ENCODE measurements at places on chromosomes 11 and 22. TPM values are rescaled to one million over a fixed set of nuclear protein-coding genes. Genes with fewer than 3 reads are reported as not detected.

UCP3 gene
- total RNA-seq: 2.8 TPM

UBQLN3 gene
- not detected for total RNA-seq

DNAJB7 gene
- not detected for total RNA-seq

OR8G1 gene
- not detected for total RNA-seq

DNA sequence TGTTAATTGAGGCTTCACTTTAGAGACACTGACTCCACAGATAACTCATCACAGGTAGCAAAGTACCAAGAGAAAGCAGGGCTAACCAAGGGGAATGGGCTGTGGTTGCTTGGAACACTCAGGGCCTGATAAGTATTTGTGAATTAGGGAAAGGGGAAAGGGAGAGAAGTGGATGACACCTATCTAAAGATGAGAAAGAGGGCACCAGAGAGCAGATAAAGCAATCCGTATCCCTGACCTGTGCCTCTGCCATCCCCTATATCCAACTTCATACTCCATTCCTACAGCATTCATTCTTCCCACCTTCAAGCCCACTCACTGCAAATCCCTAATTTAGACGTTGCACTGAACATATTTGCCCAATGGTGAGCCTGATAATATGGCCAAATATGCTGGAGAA, 43.0 kb upstream of the API5 start:
- H3K27ac ChIP-seq: no peak overlapping the region
- DNase-seq: no peak
- no peaks in the 10 kb centered on the region for H3K36me3 ChIP-seq
- no peaks in the 10 kb centered on the region for H3K27me3 ChIP-seq
- no peaks in the 10 kb centered on the region for H3K4me1 ChIP-seq

- H3K4me1 ChIP-seq: peaks cover 21% of the 10 kb centered on the region
- DNase-seq: no peak
- H3K4me3 ChIP-seq: no peak overlapping the region
- no peaks in the 10 kb centered on the region for H3K27me3 ChIP-seq
- H3K27ac ChIP-seq: no peak overlapping the region
- H3K36me3 ChIP-seq: no peaks in the 10 kb centered on the region
Observed at GRCh38 chr22:46073683-46074504, 76.4 kb upstream of the PPARA start.

- no peak overlapping the region for H3K27ac ChIP-seq
- no peaks in the 10 kb centered on the region for H3K36me3 ChIP-seq
- DNase-seq: no peak
- H3K4me3 ChIP-seq: no peak overlapping the region
- H3K4me1 ChIP-seq: no peaks in the 10 kb centered on the region
Observed at GRCh38 chr11:79321263-79321662, 119.6 kb downstream of the TENM4 start.

DNA sequence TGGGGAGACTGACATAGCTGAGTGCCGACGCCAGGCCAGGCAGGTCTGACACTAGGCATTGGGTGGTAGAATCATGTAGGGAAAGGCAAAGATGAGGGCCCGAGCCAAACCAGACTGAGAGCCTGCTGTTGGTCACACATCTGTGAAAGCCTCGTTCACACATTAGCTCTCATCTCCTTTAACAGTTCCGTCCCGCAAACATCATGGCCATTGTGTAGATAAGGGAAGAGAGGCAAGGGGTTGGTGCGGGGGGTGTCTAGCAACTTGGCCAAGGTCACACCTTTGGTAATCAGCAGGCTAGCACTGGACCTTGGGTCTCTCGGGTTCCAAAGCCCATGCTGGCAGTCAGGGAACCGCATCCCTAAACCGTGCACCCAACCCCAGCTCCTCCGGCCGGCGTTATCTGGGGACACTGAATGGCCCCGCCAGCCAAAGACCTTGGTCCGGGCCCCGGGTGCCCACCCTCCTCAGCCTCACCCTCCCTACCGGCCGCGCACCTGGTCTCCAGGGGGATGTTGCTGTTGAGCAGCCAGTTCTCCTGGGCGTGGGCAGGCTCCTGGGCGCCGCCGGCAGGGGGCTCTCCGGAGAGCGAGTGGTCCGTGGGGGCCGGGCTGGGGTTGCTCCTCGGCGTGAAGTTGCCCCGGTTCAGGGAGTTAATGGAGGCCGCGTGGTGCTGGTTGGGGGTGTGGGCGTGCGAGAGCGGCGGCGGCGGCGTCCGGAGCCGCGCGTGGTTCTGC, 328.3 kb upstream of the NARS2 start:
- no peak for DNase-seq
- no peaks in the 10 kb centered on the region for H3K36me3 ChIP-seq
- no peak overlapping the region for H3K4me3 ChIP-seq
- H3K4me1 ChIP-seq: no peaks in the 10 kb centered on the region

DNA sequence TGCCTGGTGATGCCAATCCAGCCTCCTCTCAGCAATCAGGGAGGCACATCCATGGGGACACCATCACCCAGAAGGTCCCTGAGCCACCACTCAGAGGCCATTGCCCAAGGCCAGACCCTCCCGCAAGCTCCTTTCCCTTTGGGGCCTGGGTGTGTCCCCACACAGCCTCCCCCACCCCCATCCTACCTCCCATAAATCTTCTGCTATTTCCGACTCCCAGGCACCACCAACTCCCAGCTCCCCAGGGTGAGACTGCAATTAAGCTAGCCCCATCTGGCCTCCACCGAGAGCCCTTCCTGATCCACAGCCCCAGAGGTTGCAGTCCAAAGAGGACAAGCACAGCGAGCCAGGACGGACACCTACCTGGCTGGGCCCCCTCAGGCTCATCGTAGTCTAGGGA, 6.3 kb downstream of the ARHGAP1 start:
- H3K4me1 ChIP-seq: peaks cover 31% of the 10 kb centered on the region
- peaks cover 28% of the 10 kb centered on the region for H3K36me3 ChIP-seq
- H3K27me3 ChIP-seq: no peaks in the 10 kb centered on the region
- H3K4me3 ChIP-seq: no peak overlapping the region
- DNase-seq: no peak

GRCh38 chr11:68194675-68195294, 18.3 kb downstream of the KMT5B start:
- H3K4me1 ChIP-seq: peaks cover 42% of the 10 kb centered on the region
- no peaks in the 10 kb centered on the region for H3K36me3 ChIP-seq
- no peaks in the 10 kb centered on the region for H3K27me3 ChIP-seq

- H3K27ac ChIP-seq: no peak overlapping the region
- no peak overlapping the region for H3K4me3 ChIP-seq
- no peaks in the 10 kb centered on the region for H3K4me1 ChIP-seq
- no peaks in the 10 kb centered on the region for H3K36me3 ChIP-seq
- no peak for DNase-seq
Observed at GRCh38 chr11:32630844-32631243, 47.2 kb downstream of the EIF3M start.

DNA sequence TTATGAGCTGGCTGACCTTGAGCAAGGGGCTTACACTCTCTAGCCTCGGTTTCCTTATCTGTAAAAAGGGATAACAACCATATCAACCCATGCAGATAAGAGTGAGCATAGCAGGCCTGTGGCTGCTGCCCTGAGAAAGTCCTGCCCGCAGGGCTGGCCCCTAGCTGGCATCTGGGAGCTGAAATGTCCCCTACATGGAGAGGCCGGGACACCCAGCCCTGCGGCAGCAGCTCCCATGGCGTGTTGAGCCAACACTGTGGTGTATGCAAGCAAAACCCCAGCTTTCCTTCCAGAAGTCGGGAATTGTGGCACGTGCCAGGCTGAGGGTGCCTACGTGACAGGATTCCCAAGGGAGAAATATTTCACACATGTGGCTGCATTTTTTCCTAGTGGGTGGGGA, 358.9 kb downstream of the CTTN start:
- DNase-seq: no peak
- H3K27ac ChIP-seq: no peak overlapping the region
- H3K4me3 ChIP-seq: no peak overlapping the region

DNA sequence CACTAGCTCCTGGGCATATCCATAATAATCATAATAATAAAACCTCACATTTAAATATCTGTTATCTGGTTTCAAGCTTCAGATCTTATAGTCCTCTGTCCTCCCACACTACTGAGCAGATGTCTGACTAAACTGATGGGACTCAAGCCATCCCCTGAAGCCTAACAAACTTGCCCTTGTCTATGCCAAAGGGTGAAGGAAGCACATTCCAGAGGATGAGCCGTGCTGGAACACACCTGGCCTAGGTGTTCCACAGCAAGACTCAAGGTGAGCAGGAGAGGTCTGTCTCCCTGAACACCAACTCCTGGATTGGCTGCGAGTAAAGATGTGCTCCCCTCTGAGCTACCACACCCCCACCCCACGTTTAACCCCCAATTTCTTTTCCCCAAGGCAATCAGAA, 14.7 kb downstream of the SCUBE2 start:
- H3K4me3 ChIP-seq: no peak overlapping the region
- no peak overlapping the region for H3K27ac ChIP-seq
- no peaks in the 10 kb centered on the region for H3K27me3 ChIP-seq
- no peaks in the 10 kb centered on the region for H3K4me1 ChIP-seq

DNA sequence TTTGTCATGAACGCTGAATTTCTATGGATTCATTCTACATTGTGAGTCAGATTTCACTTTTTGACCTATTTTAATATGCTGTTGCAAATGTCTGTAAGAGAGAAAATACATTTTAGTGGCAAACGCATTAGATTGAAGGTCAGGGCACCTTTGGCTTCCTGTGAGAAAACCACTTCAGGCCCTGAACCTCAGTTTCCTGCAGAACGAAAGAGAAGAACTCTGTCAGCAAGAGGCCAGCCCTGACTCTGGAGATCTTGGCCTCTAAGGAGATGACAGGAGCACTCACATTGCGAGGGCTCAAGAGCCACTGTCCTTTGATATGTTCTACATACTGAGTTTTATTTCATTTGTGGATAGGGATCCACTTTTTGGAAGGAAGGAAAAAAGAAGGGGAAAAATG, 83.6 kb downstream of the KCNJ1 start:
- no peaks in the 10 kb centered on the region for H3K27me3 ChIP-seq
- no peak for DNase-seq
- H3K27ac ChIP-seq: no peak overlapping the region
- peaks cover 64% of the 10 kb centered on the region for H3K36me3 ChIP-seq
- peaks cover 27% of the 10 kb centered on the region for H3K4me1 ChIP-seq
- H3K4me3 ChIP-seq: no peak overlapping the region

DNA sequence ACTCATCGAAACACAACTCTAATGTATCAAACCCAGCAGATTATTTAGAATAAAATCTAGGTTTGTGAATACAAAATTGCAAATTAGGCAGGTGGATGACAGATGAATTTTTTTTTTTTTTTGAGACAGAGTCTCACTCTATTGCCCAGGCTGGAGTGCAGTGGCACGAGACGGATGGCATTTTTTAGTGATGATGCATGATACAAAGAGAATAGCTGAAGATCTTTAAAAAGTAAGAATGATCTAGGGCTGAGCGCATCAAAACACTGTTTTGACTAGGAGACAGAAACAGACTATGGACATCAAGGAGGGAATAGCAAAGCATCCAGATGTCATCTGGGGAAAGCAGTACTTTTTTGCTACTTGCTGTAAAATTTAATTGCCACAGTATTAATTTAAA, 63.8 kb downstream of the IMMP1L start:
- no peaks in the 10 kb centered on the region for H3K4me1 ChIP-seq
- H3K36me3 ChIP-seq: no peaks in the 10 kb centered on the region
- H3K27me3 ChIP-seq: no peaks in the 10 kb centered on the region
- no peak overlapping the region for H3K27ac ChIP-seq
